ENCODE measurements at places on chromosomes 1 and 21. TPM values are rescaled to one million over a fixed set of nuclear protein-coding genes. Genes with fewer than 3 reads are reported as not detected.

GRCh38 chr1:212107481-212107880 is 71.9 kb downstream of the DTL start:
- DNase-seq: no peak

DNA sequence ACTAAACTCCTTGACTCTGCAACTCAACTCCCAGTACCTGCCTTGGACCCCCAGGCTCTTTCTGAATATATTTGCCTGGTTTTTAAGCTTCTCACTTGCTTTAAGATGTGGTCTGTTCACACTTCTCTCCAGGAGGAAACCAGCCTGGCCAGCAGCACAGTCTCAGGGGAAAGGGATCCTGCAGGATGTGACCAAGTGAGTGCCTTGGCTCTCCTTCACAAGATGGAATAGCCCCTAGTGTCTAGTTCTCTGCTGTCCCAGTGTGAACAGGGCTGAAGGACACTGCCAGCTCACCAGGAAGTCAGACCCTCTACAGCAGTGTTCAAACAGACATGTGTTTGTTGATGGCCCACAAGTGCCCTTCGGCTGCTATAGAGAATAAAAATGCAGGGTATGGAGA is 32.9 kb downstream of the CD244 start:
- no peak for DNase-seq

- DNase-seq: no peak
Measured at GRCh38 chr21:17402937-17403336, 109.9 kb upstream of the CXADR start.

DNA sequence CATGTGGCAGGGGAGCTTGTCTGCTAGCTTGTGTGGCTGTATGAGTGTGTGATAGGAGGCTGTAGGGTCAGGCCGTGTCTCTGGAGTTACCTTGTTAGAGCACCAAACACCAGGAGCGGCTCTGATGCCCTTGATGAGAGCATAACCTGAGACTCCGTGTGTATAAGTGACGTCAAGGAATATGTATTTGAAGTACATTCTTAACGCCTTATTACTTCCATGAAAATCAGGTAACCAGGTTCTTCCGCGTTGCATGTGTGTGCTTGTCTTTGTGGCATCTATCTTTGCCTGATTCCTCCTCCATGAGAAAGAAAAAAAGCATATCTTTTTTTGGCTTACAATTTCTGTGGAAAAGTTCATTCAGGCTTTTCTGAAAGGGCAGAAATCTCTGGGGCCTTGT is 4.6 kb downstream of the OLFML3 start:
- no peak for DNase-seq

GRCh38 chr1:184826001-184826400 is 71.3 kb upstream of the EDEM3 start:
- DNase-seq: no peak

- no peak for DNase-seq
Measured at GRCh38 chr1:30764939-30765555, 7.5 kb upstream of the LAPTM5 start.

DNA sequence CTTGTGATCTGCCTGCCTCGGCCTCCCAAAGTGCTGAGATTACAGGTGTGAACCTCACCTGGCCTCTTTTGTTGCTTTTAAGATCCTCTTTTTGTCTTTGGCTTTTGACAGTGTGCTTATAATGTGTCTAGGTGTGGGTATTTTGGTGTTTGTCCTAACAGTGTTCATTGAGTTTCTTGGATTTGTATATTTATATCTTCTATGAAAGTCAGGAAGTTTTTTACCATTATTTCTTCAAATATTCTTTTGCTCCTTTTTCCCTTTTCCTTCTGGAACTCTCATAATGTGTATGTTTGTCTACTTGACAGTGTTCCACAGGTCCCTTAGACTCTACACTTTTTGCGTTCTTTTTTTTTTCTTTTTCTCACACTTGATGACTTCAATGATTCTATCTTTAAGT is 59.1 kb downstream of the URB2 start:
- DNase-seq: no peak

GRCh38 chr1:89880679-89881078 is 59.8 kb downstream of the LRRC8D start:
- no peak for DNase-seq

- no peak for DNase-seq
Measured at GRCh38 chr1:32877211-32878110, 6.7 kb upstream of the FNDC5 start.

GRCh38 chr1:3355894-3356826 is 98.3 kb upstream of the ARHGEF16 start:
- no peak for DNase-seq

DNA sequence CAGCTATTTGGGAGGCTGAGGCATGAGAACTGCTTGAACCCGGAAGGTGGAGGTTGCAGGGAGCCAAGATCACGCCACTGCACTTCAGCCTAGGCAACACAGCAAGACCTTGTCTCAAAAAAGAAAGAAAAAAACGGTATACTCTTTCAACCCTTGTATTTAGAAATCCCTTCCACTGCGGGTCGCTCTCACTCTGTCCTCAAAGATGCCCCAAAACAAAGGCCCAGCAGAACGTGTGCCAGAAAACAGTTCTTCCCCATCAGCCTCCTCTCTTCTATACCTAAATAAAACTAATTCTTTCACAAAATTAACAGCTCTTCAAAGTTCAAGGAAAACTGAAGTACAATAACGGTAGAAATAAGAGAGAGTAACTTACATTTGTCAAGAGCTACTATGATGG is 13.2 kb downstream of the SETD4 start:
- DNase-seq: no peak

The OR14K1 gene
- total RNA-seq: not detected

The PKP1 gene
- 0.15 TPM for total RNA-seq

The NIPAL3 gene
- 60.4 TPM for total RNA-seq

The DIO1 gene
- total RNA-seq: not detected

The DEPDC1 gene
- total RNA-seq: 0.85 TPM

The MYBPHL gene
- total RNA-seq: not detected

The ATP6V1G3 gene
- not detected for total RNA-seq

The DNALI1 gene
- 3.0 TPM for total RNA-seq

The SLC9C2 gene
- total RNA-seq: 0.60 TPM

The MTARC1 gene
- total RNA-seq: 5.0 TPM

The CASZ1 gene
- total RNA-seq: 7.8 TPM

The C1orf115 gene
- 10.7 TPM for total RNA-seq
